ENCODE measurements at places on chromosomes 11 and 22.

DNA sequence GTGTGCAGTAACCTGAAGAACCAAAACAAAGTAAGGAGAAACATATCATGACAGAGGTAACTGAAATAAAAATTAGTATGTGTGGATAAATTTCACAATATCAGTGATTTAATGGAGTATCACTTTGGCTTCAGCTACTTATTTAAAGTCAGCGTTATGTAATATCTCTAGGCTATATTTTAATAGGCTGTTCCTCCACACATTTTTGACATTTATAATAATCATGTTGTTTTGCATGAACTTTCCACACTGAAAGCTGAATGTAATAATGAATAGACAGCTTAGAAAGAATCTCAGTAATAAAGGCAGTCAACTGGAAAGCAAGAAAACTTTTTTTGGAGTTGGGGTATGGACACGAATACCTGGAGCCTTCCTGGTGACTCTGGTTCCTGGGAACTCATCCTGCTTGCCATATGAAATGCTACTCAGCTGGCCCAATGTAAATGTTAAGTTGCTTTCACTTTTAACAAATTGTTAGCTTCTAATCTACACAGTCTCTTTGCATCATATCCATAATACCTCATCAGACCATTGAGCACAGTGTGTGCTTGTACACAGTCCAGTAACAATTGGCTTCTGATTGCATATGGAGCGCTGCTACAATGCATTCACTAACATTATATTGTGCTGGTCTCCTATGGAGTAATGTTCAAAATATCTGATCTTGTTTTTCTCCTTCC lies 257.7 kb downstream of the SOX6 start:
- DNase-seq, result no peak

DNA sequence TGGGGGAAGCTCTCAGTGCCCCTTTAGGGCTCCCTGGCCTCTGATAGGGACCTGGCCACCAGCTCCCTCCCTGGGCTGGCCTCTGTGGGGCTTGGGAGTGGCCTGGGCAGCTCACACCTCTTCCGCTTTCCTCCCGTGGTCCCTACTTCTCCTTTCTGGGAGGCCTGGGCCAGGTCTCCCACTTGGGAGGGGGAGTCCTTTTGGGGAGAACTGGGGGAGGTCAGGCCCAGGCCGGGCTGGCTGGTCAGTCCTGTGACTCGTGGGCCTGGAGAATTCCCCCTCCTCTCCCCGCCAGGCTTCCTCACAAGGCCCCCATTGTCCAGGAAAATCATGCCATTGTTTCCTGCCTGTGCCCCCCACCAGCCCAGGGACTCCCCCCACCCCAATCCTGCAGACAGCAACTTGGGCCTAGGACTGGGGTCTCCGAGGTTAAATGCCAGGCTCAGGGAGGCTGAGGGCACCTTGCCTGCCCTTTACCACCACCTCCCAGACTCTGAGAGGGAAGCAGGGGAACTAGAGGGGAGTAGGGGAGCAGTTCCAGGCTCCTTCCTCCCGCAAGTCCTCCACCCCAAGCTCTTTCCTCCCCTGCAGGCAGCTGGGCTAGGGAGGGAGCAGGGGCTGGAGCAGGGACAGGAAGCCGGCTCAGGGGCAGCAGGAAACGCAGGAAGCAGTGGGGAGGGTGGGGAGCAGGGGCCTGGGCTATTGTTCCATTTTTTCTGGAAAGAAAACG lies 2.8 kb downstream of the MAP3K11 start:
- DNase-seq, result peak; percentile 78

GRCh38 chr11:71103266-71103665 lies 149.1 kb downstream of the SHANK2 start:
- DNase-seq, result no peak

DNA sequence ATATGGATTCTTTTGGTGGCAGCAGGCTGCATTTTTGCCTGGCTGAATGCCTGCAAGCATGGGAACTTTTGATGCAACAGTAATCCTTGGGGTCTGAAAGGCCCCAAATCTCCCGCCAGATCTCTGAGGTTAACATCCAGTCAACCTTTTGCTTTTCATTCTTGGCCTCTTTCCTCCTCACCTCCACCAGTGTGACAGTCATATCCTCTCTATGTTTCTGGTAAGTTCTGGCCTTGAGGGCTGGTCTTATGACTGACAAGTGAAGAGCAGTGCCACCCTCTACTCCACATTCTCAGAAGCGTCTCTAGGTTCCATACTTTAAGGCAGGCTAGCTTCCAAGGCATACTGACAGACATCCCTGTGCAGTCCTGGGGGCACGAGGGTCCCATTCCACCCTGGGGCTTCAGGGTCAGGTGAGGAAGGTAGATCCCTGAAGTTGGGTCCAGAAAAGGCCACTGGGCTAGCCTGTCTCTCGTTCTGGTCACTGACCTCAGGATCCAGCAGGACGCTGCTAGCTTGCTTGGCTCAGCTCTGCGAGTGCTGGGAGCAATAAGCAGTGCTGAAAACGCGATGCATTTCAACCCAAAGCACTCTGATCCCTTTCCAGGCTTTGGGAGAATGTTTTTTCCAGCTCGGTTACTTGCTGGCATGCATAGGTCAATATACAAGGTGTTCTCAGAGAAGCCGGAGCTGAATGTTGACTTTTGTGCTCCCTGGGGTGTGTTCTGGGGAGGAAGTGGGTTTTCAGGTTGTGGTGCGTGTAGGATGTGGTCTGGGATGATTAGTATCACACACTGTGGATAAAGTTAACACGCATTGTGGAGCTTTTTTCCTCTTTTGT lies 75.2 kb downstream of the PTPRJ start:
- no peak for DNase-seq

GRCh38 chr11:17748044-17748443 lies 13.5 kb downstream of the KCNC1 start:
- DNase-seq, result no peak

GRCh38 chr11:126440792-126441514 lies 85.5 kb downstream of the ST3GAL4 start:
- peak; percentile 81 for DNase-seq

Data from Right ventricle myocardium superior (tissue), 1 donor.